Stimulated activated CD8-positive, alpha-beta memory T cell treated with anti-CD3 and anti-CD28 coated beads, Interleukin-2, amount 100 ng/mL, for 1 hour (primary cell): ENCODE measurements at places on chromosomes 12 and 14.

DNA sequence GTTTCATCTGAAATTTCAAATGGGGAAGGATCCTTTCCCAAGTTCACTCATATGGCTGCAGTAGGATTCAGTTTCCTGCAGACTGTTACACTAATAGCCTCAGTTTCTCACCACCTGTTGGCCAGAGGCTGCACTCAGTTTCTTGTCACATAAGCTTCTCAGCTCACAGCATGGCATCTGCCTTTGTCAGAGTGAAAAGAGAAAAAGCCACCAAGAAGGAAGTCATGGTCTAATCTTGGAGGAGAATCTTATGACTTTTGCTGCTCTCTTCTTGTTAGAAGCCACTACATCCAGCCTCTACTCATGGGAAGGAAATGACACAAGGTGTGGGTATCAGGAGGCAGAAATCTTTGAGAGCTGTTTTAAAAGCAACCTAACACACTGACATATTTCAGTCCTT is 39.4 kb upstream of the BTG1 start:
- no peak for DNase-seq

GRCh38 chr14:73264080-73264884 is 27.0 kb downstream of the PAPLN start:
- no peak for DNase-seq

- no peak for DNase-seq
These were observed 237.7 kb downstream of the TRHDE start for GRCh38 chr12:72509891-72510290.

DNA sequence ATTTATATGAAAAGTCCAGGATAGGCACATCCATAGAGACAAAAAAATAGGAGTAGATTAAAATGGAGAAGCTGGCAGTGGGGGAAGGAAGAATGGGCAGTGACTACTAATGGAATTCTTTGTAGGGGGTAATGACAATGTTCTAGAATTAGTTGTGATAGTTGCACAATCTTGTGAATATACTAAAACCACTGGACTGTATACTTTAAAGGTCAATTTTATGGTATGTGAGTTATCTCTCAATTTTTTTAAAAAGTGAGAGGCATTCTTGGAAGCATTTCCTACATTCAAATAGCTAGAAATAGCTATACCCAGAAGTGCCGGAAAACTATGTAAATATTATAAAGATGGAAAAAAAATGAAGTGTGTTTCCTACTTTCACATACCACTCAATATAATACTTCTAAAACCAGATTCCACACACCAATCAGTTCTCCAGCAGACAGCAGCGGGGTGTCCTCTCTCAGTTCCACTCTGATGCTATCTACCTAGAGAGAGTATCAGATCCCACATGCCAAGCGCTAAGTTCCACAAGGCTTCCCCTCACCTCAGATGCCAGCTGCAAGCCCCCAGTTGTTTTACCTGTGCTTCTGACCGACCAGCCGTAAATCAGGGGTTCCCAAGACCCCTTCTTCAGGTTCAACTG is 41.7 kb upstream of the NID2 start:
- no peak for DNase-seq

- no peak for DNase-seq
These were observed 19.5 kb upstream of the GAS2L3 start for GRCh38 chr12:100553936-100554335.

DNA sequence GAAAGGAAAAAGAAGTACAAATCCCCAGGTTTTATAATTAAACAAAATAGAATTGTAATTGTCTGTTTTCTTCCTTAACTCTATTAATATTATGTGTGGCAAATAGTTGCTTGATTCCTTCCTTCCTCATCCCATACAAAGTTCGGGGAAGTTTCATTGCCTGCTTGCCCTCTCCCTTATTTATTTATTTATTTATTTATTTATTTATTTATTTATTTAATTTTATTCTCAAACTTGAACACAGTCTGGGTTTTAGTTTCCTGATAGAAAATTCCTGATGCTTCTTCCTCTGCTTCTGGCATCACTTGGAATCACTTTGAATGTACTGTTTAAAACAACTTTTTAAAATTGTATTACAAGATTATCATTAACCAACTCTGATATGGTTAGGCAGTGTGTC is 145.8 kb upstream of the SOX5 start:
- DNase-seq, result no peak

DNA sequence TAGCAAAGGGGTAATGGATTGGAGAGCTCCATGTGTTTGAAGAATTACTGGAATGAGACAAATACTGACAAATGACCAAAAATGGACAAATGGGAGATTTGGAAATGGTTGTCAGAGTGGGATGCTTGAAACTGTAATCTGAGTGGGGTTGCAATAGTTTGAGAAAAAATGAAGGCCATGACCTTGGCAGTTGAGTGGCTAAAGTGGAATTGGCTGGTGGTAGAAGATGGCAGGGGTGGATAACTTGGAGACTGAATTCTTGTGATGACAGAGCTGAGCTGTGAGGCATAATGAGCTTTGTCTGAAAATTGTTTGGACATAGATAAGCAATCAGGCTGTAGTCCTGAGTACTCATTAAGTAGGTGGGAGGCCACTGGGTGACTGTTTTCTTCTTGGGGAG is 222.5 kb upstream of the PRICKLE1 start:
- DNase-seq, result no peak

DNA sequence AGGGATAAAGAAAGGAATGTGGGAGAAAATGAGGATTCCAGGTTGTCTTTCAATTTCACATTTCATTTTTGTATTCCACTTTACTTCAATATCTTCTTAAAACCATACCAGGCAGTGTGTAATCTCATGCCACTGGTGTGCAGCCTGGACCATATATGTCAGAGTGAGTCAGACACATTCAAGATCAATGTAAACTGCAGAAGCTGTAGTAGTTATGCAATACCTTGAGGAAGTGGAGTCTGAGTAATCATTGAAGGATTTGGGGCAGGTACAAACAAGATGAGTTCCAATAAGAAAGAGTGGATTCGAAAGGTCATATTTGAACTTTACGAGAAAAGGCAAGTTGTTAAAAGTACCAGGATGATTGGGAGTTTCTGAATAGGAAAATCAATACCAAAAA is 14.1 kb downstream of the PLCZ1 start:
- no peak for DNase-seq

DNA sequence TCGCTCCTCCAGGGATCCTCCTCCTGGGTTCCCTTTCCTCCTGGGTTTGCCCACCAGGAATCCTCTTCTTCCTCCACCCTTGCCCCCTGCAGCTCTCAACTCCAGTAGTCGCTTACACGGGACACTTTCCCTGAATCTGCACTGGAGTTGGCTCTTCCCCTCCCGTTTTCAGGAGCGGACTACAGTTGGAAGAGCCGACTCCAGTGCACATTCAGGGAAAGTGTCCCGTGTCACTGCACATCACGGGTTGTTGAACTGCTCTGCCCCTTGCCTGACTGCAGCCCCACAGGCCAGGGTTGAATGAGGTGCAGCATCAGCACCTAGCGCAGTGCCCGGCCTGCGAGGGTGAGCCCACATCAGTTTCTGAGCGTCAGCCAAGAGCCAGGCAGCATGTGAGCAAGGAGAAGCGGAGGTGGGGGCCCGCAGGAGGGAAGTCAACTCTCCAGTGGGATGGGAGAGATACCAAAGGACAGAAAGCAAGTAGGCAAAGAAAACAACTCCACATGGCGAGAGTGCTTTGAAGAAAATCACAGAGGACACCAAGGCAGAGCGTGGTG is 13.1 kb downstream of the RAPGEF3 start:
- no peak for DNase-seq

GRCh38 chr14:55749946-55750345 is 169.9 kb downstream of the KTN1 start:
- no peak for DNase-seq

DNA sequence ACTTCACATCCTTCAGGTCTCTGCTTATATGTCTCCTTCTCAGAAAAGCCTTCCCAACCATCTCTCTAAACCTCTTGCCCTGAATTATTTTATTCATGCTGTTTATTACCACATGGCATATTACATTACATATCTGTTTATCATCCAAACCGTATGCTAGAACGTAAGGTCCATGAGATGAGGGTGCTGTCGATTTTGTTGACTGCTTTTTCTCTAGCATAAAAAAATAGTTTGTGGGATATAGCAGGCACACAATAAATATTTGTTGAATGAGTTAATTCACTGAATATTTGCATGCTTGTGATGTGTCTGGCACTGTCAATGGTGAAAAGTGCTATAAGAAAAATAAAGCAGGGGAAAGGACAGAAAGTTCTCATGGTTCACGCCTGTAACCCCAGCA is 22.9 kb downstream of the SAMD4A start:
- DNase-seq, result no peak

DNA sequence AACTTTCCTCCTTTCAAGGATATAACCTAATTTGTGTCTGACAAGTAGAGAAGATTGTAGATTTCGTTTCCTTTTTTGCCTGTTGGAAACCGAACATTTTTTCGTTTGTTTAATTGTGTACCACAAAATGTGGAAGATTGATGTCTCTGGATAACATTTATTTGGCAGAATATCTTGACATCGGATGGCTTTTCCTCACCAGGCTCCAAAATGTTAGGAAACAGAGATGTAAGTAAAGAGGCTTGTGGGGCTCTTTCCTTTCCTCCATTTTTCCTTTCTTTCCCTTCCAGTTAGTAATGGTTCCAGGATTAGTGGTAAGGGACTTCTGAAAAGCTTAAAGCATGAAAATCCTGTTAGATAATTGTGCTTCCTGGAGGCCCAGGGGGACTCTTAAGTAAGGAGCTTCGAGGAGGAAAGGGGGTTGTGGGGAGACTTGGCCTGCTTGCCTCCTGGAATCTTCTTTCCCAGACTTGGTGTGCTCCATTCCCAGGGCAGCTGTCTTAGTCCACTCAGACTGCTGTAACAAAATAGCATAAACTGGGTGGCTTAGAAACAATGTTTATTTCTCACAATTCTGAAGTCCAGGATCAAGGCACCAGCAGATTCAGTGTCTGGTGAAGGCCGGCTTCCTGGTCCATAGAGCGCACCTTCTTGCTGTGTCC is 243.1 kb upstream of the PWP1 start:
- DNase-seq, result no peak

DNA sequence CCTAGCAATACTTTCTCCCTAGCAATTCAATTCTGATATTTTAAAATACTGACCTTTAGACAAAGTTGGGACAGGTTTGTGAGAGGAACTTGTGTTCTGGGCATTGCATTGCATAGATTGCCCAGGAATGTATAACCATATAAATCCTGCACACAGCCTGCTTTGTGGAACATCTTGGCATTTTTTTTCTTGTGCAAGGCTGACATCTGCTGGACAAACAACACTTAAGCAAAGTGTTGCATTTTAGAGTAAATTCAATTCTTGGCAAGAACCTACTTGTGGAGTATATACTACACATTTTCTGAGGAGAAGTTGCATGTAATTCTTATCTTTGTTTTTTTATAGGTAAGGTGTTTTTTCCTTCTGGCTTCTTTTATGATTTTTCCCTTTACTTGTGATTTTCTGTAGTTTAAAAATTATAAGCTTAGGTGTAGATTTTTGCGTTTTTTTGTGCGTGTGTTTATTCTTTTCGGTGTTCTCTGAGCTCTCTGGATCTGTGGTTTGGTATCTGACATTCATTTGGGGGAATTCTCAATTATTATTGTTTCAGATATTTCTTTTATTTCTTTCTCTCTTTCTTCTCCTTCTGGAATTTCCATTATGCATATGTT is 26.4 kb downstream of the TESPA1 start:
- no peak for DNase-seq

DNA sequence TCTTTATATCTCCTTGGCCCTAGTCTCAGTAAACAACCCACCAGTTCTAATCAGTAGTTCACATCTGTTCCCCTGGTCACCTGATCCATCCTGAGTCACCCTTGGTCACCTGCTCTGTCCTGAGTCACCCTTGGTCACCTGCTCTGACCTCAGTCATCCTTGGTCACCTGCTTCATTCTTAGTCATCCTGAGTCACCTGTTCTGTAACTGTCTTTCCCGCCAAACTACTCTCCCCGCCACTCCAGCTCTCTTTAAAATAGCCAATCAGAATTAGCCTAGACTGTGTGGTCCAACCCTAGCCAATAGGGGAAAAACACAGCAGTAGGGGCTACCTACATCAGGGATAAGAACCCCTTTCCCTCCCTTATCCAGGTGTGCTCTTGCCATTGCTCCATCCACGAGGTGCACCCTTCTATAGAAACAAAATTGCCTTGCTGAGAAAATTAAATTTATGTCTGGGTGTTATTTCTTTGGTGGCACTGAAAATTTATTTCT is 245.4 kb upstream of the DIO3 start:
- no peak for DNase-seq

- no peak for DNase-seq
These were observed 57.2 kb downstream of the SIX6 start for GRCh38 chr14:60566101-60566500.

GRCh38 chr12:69275471-69275891 is 36.1 kb downstream of the CPSF6 start:
- DNase-seq, result no peak

DNA sequence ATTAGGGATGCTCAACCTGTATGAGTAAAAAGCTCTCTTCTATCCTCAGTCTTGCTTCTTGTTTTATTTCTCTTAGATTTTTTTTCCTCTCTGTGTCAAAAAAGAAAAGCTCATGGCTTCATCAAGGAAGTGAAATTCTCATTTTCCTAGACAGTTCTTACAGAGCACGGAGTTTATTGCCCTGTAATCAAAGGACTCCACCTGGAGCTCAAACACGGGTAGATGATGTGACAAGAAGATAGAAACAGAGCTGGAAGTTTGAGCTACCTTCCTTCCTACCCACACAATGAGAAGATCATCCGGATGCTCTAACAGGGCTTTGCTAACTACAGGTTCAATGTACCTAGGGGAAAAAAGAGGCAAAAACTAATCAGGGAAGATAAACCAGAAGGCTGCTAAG is 564.8 kb downstream of the MED13L start:
- DNase-seq, result no peak

GRCh38 chr12:97022536-97023230 is 115.6 kb downstream of the NEDD1 start:
- no peak for DNase-seq

DNA sequence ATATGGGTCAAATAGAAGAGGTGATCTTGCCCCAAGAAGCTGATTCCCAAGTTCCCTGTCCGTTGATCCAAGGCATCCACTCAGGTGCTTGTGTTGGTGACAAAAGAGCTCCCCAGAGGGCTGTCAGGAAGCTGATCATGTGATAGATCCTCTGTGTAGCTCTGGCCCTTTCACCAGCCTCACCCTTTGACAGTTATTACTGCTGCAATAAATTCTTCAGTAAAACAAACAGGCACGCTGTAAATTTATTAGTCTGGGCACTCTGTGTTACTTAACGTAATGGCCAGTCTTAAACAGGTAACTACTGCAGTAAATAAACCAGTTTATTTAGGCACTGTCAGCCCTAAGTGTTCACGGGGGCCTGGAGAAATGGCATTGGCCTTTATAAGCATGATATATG is 473.9 kb downstream of the BCL11B start:
- no peak for DNase-seq

GRCh38 chr12:75479963-75480461 is 543 bp upstream of the GLIPR1 start:
- DNase-seq, result no peak

GRCh38 chr12:39736406-39736805 is 116.8 kb upstream of the ABCD2 start:
- DNase-seq, result no peak

- peak; percentile 65 for DNase-seq
These were observed 1.7 kb upstream of the CCND2 start for GRCh38 chr12:4271717-4272423.
